ENCODE measurements at places on chromosomes 4 and X.
A peak's percentile ranks its signal among the peaks of the same experiment; 100 is the strongest.

GRCh38 chr4:3037957-3038461, 36.3 kb downstream of the HTT-AS start:
- DNase-seq = peak; percentile 8

- DNase-seq = no peak
Measured at GRCh38 chrX:6904156-6904555, 243.4 kb upstream of the STS start.

DNA sequence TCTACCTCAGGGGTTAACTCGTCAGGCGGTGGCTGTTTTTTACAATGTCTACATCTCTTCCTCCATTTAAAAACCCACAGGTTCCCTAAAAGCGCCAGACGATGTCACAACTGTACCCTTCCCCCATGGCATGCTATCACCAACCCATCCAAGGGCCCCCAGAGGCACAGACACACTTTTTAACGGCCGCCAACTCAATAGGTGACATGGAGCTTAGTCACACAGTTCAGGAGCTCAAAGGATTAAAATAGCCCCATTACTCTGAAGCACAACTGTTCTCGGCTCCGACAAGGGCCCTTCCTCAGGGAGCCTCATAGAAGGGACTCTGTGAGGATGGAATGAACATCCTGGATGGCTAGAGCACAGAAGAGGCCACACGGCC, 12.4 kb downstream of the SH3KBP1 start:
- DNase-seq = no peak

DNA sequence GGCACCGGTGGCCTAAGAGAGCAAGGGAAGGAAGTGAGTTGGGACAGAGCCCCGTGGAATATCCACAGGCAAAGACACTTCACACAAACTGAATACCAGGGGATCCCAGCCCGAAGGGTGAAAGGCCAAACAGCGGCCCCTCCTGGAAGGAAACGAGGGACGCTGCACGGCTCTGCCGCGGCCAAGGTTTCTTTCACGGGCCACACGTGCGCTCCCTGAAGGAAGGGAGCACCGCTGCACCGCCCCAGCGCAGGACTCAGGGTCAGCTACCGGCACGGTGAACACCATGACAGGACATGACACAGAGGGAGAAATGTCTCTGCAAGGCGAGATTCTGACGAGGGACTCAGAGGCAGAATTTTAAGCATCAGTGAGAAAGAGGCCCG, 31.5 kb upstream of the GTPBP6 start:
- DNase-seq = no peak

DNA sequence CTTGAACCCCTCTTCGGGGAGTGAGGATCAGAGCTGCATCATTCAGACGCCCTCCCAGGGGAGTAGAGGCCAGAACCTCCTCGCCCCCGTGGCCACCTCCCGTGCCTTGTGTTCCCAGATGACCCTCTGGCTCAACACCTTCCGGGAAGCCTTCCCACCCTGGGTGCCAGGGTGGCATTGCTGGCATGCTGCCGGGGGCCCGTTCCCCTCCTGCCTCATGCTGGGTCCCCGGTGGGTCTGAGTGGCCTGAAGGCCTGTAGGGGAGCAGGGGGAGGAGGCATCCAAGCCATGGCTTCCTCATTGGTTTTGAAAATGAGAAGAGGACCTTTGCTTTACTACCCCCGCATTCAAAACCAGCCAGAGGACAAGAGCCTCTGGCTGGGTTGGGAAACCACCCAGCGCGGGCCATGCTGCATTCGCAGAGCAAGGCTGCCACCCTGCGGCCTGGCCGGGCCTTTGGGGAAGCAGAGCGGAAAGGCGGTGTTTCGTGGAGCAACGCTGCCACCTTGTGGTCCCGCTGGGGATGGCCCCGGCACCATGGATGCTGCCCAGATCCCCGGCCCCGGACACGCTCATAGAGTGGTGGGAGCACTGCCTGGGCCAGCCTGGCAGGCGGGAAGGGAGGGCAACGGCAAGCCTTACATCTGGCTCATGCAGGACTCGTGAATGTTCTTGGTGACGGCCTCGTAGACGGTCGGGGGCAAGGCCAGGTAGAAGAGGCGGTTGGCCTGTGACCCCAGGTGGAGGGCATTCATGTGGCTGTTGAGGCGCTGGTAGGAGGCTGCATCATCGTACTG, 11.9 kb downstream of the G6PD start:
- peak; percentile 77 for DNase-seq

DNA sequence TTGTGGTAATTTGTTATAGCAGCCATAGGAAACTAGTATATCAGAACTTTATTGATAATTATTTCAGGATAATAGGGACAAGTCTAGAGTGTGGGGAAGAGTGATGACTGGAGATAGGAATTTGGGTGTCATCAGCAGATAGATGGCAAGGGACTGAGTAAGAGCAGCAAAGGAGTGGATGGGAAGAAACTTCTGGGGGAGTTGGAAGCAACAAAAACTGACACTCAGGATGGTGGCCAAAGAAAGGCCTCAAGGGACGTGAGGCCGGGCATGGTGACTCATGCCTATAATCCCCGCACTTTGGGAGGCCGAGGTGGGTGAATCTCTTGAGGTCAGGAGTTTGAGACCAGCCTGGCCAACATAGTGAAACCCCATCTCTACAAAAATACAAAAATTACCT, 9.1 kb upstream of the SLC25A5 start:
- no peak for DNase-seq

GRCh38 chr4:139768366-139768765, 102.7 kb downstream of the MGST2 start:
- no peak for DNase-seq

- no peak for DNase-seq
Measured at GRCh38 chr4:99715286-99715685, 57.7 kb upstream of the C4orf54 start.

DNA sequence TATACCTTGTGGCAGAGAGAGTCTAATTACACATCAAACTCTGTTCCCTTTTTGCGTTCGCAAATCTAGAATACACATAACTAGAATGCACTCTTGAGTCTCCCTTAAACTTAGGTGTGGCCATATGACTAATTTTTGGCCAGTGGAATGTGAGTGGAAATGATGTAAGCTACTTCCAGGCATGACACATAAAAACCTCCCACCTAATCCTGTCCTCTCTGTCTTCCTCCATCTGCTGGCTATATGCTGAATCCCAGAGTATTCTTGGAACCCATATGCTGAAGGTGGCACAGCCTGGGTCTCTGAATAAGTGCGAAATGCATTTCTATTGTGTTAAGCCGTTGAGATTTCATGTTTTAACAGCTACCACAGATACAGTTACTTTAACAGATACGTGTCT, 269.9 kb upstream of the NRK start:
- DNase-seq = no peak

GRCh38 chr4:138958519-138958918, 57.1 kb upstream of the NOCT start:
- no peak for DNase-seq

GRCh38 chr4:156422576-156422975, 468.9 kb upstream of the CTSO start:
- no peak for DNase-seq

- no peak for DNase-seq
Measured at GRCh38 chr4:60565558-60565957, 634.6 kb upstream of the ADGRL3 start.

All from NCI-H146 (cell line).